Stimulated activated CD4-positive, alpha-beta T cell treated with anti-CD3 and anti-CD28 coated beads, Interleukin-1b, Interleukin-23, amount 100 ng/mL, for 24 hours (primary cell): ENCODE measurements at places on chromosomes 3 and 15.

GRCh38 chr3:98692787-98693473, 70.2 kb upstream of the ST3GAL6 start:
- DNase-seq: no peak

- peak; percentile 32 for DNase-seq
Measured at GRCh38 chr15:40238532-40239403, at the start of gene PAK6. Gene PAK6, plus strand, starts transcription at chr15:40239063. Its CDS starts 25,723 bp downstream, at chr15:40264786.

DNA sequence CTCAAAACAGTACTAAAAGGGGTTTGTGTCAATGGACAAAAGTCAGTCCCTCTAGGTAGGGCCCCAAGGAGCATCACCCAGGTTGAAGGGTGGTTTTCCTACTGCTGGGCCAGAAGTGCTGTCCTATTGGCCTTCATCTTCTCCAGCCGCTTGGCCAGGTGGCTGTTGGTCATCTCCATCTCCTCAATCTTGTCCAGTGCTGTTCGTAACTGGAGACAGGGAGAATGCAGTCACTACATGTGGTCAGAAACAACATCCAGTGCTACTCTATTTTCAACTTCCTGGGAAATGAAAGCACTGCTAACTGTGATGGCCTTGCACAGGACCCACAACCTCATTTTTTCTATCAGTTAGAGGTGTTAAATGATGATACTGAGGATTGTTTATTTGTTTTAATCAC, 60.4 kb downstream of the MLH1 start:
- DNase-seq: no peak

DNA sequence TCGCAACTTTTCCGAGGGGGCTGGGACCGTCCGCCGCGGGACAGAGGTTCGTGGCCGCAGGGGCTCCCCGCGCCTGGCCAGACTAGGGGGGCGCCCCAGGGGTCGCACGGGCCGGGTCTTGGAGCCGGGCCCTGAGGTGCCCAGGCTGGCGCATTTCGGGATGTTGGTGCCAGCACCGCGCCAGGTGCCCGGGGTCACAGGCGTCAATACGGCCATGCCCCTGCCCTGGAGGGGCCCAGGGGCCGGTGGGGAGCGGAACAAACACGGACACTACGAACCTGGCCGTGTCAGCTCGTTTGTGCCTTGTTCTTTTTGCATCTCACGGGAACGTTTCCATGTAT, 366 bp downstream of the TM6SF1 start:
- DNase-seq: no peak

DNA sequence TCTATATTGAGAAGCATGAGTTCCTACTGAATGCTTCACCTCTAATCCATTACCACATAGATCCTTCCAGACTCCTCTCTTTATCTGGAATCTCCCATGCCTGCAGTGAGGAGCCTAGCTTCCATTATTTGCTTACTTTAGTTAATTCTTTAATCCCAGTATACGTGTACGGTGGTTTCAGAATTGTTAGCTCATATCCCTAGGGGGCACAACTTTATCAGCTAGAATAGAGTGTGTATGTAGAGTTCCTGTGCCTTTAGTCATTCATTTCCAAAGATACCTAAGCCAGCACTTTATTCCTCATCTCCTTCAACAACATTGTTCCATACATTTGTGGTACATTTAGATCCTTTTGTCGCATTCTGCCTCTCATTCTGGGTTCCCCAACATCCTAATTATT, 226.0 kb downstream of the TJP1 start:
- no peak for DNase-seq

DNA sequence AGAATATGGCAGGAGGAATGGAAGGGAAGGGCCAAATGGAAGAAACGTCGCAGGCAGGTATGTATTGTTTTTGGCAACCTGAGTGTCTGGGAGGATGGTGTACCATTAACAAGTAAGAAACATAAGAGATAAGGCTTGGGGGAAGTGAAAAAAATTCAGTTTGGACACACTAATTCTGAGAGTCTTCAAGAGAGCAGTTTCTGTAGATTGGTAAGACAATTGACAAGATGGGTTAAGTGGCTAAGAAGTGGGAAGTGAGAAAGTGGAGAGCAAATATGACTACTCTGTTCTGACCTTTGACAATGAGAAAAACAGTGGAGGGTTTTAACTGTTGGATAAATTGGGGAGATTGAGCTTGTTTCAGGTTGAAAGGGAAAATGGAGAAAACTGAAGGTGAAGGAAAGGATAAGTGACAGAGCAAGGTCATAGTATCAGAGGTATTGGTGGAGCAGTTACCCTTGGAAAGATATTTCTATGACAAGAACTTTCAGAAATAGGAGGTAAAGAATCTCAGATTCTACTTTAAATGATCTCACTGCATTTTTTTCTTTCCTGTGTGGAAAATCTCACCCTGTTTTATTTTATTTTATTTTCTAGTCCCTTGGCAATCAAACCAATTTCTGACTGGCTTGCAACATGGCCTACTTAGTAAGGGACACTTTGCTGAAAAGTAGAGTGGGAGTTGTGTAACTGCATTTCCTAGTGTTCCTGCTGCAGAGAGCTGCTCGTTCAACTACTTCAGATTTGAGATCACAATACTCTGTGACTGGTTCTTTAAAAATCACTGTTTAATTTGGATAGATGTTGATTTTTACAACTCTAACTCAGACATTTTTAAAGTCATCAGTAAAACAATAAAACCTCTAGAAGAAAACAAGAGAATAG, 23.1 kb upstream of the GABPB1 start:
- no peak for DNase-seq

DNA sequence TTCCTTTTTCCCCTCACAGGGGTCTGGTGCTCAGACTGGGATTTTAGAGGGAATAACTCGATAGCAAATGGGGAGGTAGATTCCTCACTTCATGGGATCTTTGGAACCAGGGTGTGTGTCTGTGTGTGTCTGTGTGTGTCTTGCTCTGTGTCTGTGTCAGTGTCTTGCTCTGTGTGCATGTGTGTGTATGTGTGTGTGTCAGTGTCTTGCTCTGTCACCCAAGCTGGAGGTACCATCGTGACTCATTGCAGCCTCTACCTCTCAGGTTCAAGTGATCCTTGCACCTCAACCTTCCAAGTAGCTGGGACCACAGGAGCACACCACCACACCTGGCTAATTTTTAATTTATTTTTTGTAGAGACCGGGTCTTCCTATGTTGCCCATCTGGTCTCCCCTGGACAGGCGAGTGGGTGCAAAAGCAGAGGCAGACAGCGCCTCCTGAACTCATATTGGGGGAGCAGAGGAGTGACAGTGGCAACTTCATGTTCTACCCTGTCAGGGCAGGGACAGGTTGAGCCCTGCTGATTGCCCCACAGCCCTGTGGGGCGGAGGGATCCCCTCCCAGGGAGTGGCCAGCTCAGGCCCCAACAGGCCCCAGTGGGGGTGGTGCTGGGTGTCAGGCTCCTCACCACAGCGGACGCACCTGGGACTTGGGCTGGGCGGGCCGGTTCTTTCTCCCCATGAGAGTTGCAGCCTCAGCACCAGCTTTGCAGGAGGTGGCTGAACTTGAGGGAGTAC, 10.4 kb upstream of the SEMA4B start:
- no peak for DNase-seq

GRCh38 chr15:75347222-75348033, 589 bp downstream of the NEIL1 start:
- DNase-seq: no peak

GRCh38 chr3:191263850-191264249, 64.8 kb downstream of the OSTN start:
- DNase-seq: no peak

GRCh38 chr3:65974509-65974908, 64.2 kb downstream of the MAGI1 start:
- no peak for DNase-seq
